ENCODE measurements at places on chromosomes 6 and 20.

DNA sequence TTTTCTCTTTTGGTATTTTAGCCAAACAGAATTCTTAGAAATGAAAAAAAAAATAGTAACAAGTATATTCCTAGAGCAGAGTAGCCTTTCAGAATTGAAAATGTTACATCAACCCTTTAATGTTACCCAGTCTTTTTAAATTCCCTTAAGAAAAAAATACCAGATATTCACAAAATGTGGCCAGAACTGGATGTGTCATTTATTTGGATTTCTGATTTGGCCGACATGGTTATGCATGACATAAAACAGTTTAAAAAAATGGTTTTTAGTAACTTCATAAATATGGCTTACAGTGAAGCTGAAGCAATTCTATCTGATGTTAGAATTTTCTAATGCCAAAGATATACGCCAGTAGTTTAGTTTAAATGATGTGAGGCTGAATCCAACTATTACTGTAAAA, 112.0 kb downstream of the ATXN1 start:
- no peak for DNase-seq

- DNase-seq = no peak
These were observed 46.7 kb downstream of the MARCKS start for GRCh38 chr6:113903666-113904330.

DNA sequence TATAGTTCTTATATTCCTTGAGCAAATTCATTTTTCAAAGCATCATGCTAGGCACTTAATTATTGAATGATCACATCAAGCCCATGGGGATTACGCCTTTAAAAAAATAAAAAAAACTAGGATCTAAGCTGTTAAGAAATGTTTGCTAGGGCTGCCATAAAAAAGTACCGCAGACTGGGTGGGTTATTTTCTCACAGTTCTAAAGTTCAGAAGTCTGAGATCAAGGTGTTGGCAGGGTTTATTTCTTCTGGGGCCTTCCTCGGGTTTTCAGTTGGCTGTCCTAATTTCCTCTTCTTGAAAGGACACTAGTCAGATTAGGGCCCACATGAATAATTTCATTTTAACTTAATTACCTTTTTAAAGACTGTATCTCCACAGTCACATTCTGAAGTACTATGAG, 165.6 kb upstream of the RIMS1 start:
- no peak for DNase-seq

DNA sequence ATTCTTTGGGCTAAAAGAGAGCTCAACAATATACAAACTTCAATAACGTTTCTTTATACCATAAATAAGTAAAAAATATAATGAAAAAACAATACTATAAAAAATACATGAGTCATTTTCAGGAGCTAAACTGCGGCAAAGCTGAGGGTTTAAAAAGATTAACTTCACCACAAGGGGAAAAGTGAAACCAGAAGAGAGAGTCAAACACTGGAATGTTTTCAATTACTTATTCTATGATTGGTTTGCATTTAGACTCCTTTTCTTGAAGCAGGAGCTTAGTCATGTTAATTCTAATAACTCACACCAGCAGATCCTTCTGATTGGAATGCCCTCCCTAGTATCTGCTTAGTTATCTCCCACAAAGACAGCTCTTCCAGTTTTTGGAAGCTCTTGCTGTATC, 627.3 kb downstream of the UTRN start:
- no peak for DNase-seq

GRCh38 chr20:4569865-4570264, 151.8 kb upstream of the PRND start:
- no peak for DNase-seq

DNA sequence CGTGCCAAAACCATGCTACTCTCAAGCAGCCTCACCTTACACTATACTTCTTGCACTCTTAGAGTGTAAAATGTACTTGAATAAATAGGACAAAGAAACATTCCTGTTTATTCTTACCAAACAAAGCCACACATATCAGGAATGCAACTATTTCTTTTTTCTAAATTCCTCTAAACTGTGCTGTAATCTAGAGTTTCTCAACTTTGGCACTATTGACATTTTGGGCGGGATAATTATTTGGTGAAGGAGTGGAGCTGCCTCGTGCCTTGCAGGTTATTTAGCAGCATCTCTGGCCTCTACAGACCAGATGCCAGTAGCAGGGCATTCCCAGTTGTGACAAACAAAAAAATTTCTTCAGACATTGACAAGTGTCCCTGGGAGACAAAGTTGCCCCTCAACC, 86.9 kb downstream of the PHACTR1 start:
- no peak for DNase-seq

DNA sequence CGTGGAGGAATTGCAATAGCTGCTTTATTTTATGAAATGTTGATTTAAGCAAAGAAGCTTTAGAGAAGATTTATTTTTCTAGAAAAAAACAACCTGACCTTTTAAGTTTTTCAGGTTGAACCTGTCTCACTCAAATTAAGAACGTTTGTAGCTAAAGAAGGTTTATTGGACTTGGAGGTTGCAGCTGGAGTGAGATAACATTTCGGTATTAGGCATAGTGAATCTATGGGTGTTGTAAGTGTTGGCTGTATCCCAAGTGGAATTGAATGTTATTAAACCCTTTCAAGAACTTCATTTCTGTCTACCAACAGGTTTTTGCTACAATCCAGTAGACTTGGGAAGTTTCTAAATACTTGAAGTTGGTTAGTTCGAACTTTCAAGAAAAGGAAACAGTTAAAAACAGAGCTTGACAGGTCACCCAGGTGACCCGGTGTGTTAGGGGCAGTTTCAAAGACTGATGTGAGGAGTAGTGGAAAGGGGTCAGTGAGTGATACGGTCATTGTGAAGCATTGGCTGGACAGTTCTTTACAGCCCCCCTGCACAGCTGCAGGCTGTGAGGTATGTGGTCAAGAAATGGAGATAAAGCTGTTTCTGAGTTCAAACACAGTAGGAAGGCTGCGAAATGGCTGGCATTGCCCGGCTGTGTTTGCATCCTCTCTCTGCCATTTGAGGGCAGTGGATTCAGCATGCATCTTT, 2.4 kb upstream of the TBCC start:
- DNase-seq = no peak

- no peak for DNase-seq
These were observed 16.2 kb downstream of the EIF2S2 start for GRCh38 chr20:34095825-34096224.

GRCh38 chr20:22974354-22974753, 60.8 kb upstream of the SSTR4 start:
- no peak for DNase-seq
